ENCODE measurements at places on chromosomes 7 and 10.

DNA sequence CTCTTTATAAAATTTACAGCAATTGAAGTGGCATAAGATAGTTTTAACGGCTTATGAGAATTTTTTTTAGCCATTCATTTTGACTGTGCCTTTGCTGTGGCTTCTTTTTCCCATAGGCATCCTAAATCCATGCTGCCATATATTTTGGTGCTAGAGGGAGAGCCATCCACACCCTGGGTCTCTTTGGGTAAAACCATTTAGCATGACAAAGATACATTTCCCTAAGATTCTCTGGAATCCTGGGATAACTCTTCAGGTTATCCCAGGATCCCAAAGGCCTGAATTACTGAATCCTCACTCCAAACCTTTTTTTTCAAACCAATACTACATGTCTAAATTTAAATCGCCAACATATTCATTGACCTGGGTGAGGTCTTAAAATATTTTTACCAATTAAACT, 28.9 kb downstream of the DNAJC12 start:
- DNase-seq = no peak

GRCh38 chr7:116171094-116171493, 39.2 kb upstream of the TES start:
- DNase-seq = no peak

DNA sequence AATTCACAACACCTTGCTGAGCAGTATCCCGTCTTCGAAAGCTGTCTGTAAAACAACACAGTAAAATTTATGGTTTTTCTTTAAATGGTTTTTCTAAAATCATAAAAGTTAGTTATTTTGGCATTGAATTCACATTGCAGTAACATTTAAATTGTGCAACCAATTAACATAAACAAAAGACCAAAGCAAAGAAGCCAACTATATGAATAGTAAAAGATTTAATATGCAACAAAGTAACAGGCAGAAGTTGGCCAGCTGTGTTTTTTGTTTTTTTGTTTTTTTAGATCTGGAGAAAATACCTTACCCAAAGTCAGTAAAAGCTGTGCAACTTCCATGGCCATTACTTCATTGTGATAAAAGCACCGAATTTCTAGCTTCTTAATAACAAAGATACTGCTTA, 11.3 kb downstream of the SRI start:
- no peak for DNase-seq

DNA sequence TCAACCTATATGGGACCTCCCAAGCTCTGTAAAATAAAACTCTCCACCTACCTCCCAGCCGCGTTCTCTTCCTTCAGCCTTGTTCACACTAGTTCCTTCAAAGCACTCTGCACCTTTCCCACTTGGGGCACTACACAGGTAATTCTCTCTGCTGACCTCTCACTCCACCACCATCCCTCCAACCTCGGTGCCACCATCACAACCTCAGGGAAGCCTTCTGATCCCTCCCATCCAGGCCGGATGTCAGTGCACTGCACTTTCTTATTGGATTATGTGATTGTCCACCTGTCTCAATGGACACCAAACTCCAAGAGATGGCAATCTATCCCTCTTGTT, 7.0 kb downstream of the LARP4B start:
- no peak for DNase-seq

DNA sequence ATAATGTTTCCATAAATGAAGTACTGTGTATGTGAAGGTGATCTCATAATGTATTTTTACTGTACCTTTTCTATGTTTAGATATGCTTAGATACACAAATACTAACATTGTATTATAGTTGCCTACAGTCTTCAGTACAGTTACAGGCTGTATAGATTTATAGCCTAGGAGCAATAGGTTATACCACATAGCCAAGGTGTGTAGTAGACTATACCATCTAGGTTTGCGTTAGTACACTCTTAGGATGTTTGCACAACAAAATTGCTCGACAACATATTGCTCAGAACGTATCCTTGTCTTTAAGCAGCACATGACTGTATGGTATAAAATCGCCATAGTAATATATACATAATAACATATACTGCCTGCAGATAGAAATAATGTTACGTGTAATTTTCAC, 42.9 kb downstream of the WAC start:
- DNase-seq = no peak

DNA sequence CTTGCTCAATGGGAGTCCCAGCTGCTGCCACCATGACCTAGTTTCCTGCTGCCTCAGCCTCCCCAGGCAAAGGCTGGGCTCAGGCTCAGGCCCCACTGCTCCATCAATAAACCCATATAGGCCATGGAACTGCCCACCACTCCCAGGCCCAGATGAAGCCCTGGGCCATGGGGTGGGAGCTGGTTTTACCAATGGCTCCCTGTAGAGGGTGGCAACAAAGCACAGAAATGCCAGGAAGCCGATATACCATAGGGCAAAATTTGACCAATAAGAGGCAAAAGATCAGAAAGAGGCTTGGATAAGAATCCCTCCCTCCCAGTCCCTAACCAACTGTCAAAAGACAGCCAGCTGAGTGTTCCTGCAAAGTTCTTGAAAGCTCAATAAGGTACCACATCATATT, 101.8 kb upstream of the DOCK1 start:
- DNase-seq = no peak

- no peak for DNase-seq
These were observed 97.4 kb downstream of the FGFR2 start for GRCh38 chr10:121500701-121501332.

GRCh38 chr7:128044064-128044463, 12.8 kb upstream of the LRRC4 start:
- no peak for DNase-seq

GRCh38 chr7:1307828-1308227, 75.2 kb downstream of the UNCX start:
- no peak for DNase-seq

- no peak for DNase-seq
These were observed 41.1 kb upstream of the DUSP5 start for GRCh38 chr10:110456523-110457091.

GRCh38 chr7:124992851-124993562, 63.4 kb upstream of the POT1 start:
- DNase-seq = no peak

GRCh38 chr7:72219500-72219899, 192.6 kb downstream of the CALN1 start:
- DNase-seq = no peak

DNA sequence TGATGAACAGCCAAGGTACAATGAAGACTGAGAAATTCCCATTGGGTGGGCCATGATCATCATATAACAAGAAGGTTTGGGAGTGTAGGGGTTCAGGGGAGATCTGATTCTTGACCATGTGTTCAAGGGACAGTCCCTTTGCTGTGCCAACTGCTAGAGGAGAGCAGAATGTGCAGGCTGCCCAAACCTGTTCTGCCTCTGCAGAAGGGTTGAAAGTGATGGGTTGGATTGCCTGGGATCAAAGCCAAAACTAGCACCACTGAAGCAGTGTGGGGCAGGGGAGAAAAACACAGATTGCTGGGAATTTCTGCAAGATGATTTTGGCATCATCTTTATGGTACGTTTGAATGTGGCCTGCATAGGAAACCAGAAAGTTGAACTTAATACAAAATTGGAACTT, 303.9 kb downstream of the OTUD1 start:
- DNase-seq = no peak

GRCh38 chr7:149616898-149617297, 119.3 kb upstream of the ZNF746 start:
- no peak for DNase-seq

DNA sequence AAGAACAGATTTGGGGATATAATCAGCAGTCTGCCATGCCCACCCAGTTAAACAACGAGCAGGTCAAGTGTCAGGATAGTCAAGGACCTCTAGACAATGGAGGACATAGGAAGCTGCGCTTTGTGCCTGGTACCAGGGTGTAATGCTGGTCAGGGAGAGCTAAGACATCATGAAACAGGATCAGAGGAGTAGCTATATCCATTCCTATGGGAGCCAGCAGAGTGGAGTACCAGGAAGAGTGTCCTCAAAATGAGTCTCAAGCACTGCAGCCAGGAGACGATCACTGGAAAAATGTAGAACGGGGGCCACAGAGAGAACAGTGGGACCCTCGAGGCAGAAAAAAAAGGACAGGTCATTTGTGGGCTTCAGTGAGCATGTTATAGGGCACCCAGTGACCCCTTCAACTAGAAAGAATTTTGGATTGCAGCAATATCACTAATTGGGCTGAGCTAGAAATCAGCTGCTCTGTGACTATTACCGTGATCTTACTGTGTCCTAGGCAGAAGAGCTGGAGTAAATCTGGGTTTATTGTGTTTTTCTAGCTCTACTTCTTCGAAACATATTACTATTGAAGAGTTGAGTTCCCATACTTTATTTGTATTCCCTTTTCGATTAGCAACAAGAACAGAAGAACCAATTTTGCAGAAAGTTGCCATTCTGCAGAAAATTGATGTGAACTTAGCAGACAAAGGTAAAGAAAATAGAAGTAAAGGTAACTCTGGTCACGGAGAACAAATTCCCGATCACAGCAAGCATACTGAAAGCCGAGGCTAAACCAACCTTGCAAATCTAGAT, 319.6 kb downstream of the AHR start:
- DNase-seq = no peak

GRCh38 chr7:141731476-141732149, 6.5 kb upstream of the SSBP1 start:
- no peak for DNase-seq

DNA sequence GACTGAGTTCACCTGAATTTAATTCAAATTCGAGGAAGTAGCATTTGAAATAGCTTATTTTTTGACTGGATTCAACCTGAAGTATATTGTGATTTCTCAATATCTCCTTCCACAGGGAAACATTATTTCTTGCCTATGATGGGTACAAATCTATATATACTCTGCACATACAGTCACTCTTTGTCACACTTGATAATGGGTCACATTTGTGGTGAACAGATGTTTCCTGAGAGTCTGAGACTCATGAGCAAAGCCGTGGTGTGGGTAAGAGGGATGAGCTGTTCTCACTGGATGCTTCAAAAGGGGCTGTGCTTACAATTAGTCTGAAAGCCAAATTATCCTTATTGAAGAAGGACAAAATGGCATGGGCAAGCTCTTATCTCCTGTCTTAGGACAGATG, 18.0 kb upstream of the TBXAS1 start:
- no peak for DNase-seq

GRCh38 chr10:29343607-29344038, 54.8 kb downstream of the LYZL1 start:
- DNase-seq = no peak

DNA sequence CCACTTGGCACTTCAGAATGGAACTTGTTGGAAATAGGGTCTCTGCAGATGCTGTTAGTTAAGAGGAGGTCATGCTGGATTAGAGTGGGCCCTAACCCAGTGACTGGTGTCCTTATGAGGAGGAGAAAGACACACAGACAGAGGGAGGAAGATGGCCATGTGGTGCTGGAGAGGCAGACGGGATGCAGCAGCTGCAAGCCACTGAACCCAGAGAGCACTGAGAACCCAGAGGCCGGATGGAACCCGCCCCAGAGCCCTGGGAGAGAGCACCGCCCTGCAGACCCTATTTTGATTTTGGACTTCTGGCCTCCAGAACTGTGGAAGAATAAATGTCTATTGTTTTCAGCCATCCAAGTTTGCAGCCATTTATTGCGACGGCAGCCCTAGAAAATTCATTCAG, 58.0 kb upstream of the EBF3 start:
- DNase-seq = no peak

DNA sequence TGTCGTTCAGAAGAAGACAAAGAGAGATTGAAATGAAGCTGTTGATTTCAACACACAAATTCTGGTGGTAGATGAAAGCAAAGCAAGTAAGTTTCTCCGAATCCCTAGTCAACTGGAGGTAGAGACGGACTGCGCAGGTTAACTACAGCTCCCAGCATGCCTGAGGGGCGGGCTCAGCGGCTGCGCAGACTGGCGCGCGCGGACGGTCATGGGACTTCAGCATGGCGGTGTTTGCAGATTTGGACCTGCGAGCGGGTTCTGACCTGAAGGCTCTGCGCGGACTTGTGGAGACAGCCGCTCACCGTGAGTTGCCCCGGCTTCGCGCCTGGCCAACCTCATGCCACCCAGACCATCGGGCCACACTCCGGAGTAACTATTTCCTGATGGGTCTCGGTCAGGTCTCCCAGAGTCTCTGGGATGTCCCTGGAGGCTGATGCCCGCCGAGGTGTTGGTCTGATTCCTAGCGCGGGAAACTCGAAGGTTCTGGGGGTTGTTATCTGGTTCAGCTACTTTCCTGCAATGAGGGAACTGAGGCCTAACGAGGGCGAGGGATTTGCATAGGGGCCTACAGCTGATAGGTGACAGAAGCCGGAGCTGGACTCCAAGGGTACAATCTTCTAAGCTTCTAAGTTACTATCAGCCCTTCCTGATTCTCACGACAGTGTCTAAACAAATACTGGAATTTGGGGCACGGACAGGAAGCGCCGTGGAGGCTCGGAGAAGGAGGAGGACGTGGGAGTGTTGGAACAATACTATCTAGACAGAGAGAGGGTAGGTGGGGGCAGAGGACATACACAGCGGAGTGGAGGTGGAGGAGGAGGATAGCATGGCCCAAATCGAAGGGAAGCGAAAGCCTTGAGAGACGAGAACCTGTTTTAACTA, at the start of gene RPP30:
Gene RPP30, plus strand, starts transcription at position 209 of the 882 bp plus-strand sequence. Its CDS starts 13 bp downstream, at position 222.
- peak; percentile 90 for DNase-seq

DNA sequence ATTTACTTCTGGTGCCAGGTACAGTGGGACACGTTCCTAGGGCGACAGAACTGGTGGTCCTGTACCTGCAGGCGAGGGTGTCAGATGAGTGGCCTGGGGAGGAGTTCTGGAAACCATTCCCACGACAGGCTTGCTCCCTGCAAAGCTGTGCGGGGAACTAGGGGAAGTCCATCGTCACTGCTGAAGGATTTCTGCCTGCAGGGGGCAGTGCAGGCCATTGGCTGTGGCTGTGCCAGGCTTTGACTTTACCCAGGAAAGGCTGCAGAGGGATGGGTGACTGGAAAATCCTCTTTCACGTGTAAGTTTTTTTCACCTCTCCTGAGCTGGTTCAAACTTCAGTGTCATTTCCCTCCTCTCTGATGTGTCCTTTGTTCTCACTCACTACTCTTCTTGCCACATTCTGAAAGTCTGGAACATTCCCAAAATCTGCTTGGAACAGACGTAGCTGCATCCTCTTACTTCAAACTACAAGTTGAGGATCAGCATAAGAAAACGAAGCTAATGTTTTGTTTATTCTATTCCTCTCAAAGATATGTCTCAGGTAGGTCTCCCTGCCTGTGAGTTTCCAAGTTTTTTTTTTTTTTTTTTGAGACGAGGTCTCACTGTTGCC, 126.5 kb downstream of the SH2D4B start:
- DNase-seq = peak; percentile 54

GRCh38 chr7:155167706-155168365, 97.7 kb downstream of the HTR5A start:
- DNase-seq = no peak
